Colonic mucosa (tissue), 4 donors: ENCODE measurements at places on chromosomes 7 and 10. TPM values are rescaled to one million over a fixed set of nuclear protein-coding genes. Genes with fewer than 3 reads are reported as not detected.

Gene LBX1
- total RNA-seq = not detected

Gene KIF11
- 31.6 TPM for total RNA-seq

Gene STN1
- total RNA-seq = 16.6 TPM

DNA sequence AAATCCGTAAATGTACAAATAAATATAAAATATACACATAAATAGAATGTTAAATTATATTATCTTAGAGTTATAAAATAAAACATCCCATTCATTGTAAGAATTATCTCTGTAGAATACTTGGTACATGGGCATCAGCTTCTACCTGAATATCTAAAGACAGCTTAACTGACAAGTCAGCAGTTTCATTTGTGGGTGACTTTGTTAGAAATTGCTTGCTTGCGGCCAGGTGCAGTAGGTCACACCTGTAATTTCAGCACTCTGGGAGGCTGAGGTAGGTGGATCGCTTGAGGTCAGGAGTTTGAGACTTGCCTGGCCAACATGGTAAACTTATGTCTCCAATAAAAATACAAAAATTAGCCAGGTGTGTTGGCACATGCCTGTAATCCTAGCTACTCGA lies 14.6 kb downstream of the PCGF6 start:
- DNase-seq = no peak

DNA sequence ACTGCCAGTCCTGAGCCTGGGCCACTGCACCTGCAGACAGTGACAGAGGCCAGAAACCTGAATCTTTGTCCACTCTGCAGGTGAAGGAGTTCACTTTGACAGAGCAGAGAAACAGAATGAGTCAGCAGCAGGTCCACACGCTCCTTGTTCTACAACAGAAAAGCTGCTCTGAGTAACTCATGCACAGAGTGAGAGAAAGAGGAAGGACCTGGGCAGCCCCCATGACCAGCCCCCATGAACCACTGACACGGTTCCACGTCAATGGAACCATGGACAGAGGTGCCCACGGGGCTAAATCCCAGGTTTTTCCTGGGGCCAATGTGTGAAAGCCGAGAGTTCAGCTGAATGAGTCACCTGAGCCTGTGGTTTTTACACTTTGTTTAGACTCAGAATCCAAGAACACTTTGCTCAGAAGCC lies 40.8 kb upstream of the CTBP2 start:
- DNase-seq = no peak

DNA sequence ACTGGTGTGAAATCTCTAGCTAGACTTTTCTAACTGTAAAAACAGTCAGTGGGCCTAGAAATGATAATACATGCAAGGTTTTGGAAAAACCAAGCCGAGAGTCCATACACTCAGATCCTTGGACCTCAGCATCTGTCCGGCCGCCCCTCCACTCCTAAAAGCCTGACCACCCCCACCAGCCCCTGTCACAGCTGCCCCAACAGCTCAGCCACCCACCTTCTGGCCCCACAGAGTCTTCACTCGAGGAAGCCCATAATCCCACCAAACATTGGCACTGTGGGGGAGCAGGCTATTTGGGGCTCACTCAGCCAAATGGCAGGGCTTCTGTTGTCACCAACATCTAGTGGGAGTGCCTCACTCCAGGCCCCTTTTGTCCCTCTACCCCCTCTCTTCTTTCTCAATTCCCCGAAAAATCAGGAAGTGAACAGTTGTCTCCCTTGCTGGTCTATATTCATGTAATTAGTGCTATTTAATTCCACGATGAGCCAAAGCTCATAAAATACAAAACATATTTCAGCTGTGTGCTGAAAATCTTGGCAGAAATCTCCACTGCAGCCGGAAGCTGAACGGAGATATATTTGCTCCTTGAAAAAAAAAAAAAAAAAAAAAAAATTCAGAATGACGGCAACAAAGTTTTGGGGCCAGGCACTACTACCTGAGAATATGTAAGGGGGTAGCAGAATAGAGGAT lies 55.5 kb downstream of the PLXNA4 start:
- no peak for DNase-seq

- no peak for DNase-seq
Measured at GRCh38 chr7:131188367-131189339, 139.0 kb upstream of the MKLN1 start.

GRCh38 chr7:138304071-138304320 lies 156.1 kb upstream of the TRIM24 start:
- no peak for DNase-seq

- no peak for DNase-seq
Measured at GRCh38 chr10:478471-479245, 210.8 kb downstream of the DIP2C start.

GRCh38 chr10:72831696-72832409 lies 61.7 kb upstream of the OIT3 start:
- DNase-seq = no peak

DNA sequence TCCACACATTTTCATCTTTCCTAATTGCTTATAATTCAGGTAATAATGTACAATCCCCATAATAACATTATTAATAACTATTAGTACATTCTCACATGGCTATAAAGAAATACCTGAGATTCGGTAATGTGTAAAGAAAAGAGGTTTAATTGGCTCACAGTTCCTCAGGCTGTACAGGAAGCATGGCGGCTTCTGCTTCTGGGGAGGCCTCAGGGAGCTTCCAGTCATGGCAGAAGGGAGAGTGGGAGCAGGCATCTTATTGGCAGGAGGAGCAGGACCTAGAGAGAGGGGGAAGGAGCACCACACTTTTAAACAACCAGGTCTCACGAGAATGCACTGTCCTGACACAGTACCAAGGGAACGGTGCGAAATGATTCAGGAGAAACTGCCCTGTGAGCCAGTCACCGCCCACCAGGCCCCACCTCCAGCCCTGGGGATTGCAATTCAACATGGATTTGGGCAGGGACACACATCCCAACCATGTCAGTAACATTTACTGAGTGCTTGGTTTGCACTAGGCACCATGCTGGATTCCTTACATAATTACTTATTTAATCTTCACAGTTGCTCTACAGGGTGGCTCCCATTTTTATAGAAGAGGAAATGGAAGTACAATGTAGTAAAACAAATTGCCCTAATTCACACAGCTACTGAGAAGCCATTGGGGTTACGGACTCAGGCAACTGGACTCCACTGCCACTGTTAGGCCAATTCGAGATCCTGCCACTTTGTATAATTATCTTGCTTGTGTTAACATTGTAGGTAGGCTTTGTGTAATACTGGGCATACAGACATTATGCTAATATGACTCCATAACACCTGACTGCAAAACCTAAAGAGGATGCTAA lies 8.7 kb upstream of the ESYT2 start:
- DNase-seq = no peak

- no peak for DNase-seq
Measured at GRCh38 chr10:33189363-33189762, 145.1 kb downstream of the NRP1 start.

DNA sequence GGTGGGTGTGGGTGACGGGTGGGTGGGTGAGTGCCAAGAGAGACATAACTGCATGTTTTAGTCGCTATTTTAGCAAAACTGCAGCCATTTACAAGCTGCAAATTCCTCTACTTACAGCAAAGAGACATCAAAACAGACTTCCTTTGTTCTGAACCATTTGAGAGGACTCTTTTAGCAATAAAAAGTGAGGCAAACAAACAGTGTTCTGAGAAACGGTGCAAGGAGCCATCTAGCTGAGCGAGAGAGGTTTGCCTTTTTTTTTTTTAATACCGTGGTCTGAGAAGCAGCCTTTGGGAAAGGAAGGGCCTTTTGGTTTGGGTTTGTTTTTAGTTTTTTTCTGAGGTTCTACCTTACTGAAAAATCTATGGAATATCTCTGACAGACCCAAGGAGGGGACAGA lies 62.9 kb downstream of the SCRN1 start:
- DNase-seq = no peak
